ENCODE measurements at places on chromosomes 5 and 9.

- no peak for DNase-seq
Measured at GRCh38 chr5:17184588-17184987, 32.8 kb upstream of the BASP1 start.

GRCh38 chr9:78292026-78292425 is 4.9 kb upstream of the PSAT1 start:
- DNase-seq: no peak

DNA sequence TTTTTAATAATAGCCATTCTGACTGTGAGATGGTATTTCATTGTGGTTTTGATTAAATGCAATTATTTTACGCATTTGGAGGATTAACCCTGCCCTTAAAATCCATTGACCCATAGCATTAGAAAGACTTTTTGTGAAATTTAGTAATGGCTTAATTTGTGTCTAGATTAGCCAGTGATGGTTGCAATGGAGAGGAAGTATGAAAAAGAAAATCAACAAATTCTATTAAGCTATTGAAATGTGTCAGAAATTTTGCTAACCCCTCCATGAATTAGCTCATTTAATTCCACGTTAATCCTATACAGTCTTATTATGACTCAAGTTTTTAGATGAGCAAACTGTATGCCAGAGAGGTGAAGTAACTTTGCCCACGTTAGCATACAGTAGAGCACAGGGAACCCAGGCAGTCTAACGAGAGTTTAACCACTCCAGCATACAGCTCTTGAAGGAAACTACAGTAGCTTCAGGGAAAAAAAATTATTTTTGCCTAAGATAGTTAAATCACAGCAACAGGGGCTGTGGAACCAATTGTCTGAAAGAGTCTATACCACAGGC is 158.2 kb upstream of the PPP2R2B start:
- DNase-seq: no peak

DNA sequence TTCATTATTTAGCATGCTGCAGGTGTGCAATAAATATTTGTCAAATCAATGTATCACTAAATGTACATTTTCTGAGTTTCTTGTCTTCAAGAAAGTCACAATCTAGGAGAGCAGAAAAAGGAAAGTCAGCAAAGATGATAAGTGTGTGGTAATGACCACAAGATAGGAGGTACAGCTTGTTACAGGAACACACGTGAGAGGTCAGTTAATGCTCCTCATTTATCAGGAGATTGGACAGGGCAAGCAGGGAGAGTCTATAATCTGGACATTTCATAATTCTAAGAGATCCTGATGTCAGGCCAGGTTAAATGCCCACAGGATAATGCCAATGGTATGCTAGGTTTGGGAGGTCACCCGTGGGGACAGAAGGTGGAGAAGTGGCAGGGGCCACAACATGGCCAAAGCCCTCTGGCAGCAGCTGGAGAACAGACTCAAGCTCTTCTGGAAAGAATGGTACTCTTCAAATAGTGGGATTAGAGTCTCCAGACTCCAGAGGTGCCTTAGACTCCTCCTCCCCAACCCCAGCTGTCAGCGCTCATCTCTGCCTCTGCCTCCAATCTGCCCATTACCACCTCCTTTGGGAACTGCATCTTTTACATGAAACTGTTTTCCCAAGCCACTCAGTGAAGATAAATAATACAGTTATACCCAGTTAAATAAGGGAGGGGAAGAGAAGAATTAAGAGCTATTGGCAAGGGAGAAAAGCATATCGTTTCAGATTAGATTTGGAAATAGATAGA is 114.3 kb downstream of the ASTN2 start:
- no peak for DNase-seq

DNA sequence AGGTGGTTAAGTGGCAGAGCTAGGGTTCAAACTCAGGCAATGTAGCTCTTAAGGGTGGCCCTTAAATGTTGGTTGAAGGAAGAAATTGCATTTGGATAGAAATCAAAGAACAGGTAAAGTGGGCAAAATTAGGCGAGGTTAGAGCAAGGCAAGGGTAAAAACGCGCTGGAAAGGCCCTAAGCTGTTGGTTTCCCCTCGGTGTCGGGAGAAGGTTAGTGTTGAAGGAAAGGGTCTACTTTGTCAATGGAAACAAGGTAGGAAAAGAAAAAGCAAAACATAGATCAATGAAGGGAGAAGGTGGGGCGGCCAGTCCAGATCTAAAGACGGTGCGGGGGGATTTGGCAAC is 431 bp downstream of the FASTKD3 start:
- DNase-seq: no peak

All from activated CD8-positive, alpha-beta memory T cell treated with anti-CD3 and anti-CD28 coated beads for 1 hour (primary cell).